ENCODE measurements at places on chromosomes 5 and 9.

GRCh38 chr5:164893071-164893470 is 1387.7 kb downstream of the MAT2B start:
- no peak for DNase-seq

- DNase-seq: no peak
Observed at GRCh38 chr5:140133514-140134167, 7.9 kb downstream of the IGIP start.

DNA sequence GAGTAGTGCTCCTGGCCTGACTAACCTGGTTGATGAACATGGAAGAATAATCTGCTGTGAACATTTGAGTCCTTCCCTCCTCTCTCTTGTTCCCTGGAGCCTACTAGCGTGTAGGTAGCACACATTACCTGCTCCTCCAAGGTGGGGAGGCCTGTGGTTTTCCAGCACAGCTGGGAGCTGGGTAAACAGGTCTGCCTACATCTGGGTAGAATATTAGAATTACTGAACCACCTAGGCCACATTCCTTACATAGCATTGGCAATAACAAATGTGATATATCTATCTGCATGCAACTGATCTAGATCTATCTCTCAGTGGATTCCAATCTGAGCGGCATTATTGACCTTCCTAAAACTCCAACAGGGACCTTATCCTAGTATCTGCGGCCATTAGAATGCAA is 151.0 kb upstream of the ZNF366 start:
- DNase-seq: no peak

GRCh38 chr5:103207653-103208052 is 50.9 kb upstream of the MACIR start:
- DNase-seq: no peak

- DNase-seq: no peak
Observed at GRCh38 chr5:9924614-9925013, 294.5 kb upstream of the TAS2R1 start.

DNA sequence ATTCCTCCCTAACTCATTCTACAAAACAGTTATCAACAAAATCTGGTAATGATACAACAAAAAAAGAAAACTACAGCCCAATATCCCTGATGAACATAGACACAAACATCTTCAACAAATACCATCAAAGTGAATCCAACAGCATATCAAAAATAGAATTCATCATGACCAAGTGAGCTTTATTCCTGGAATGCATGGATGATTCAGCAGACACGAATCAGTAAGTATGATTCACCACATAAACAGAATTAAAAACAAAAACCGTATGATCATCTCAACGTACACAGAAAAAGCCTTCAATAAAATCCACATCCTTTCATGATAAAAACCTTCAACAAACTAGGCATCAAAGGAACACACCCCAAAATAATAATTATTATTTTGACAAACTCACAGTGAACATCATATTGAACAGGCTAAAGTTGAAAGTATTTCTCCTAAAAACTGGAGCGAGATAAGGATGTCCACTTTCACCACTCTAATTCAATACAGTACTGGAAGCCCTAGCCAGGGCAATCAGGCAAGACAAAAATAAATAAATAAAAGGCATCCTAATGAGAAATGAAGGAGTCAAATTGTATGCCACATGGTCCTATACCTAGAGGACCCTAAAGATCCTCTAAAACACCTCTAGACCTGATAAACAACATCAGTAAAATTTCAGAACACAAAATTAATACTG is 305.1 kb upstream of the RGMB start:
- no peak for DNase-seq
